ENCODE measurements at places on chromosomes 12 and 14. TPM values are rescaled to one million over a fixed set of nuclear protein-coding genes. Genes with fewer than 3 reads are reported as not detected.

ZNF891 gene
- 2.8 TPM for total RNA-seq

IFNG-AS1 gene
- 0.94 TPM for total RNA-seq

ASB2 gene
- total RNA-seq: 2.4 TPM

SLC6A15 gene
- 0.95 TPM for total RNA-seq

SRRM4 gene
- total RNA-seq: not detected

CIT gene
- 3.6 TPM for total RNA-seq

MYO1H gene
- total RNA-seq: not detected

FAM216A gene
- total RNA-seq: 5.0 TPM

TAS2R10 gene
- 1.9 TPM for total RNA-seq

CPNE6 gene
- not detected for total RNA-seq

DAO gene
- not detected for total RNA-seq
